ENCODE measurements at places on chromosomes 2 and 18. TPM values are rescaled to one million over a fixed set of nuclear protein-coding genes. Genes with fewer than 3 reads are reported as not detected.

- DNase-seq = no peak
These were observed 19.0 kb upstream of the SERTAD2 start for GRCh38 chr2:64672708-64673107.

Gene MAL
- total RNA-seq = not detected

DNA sequence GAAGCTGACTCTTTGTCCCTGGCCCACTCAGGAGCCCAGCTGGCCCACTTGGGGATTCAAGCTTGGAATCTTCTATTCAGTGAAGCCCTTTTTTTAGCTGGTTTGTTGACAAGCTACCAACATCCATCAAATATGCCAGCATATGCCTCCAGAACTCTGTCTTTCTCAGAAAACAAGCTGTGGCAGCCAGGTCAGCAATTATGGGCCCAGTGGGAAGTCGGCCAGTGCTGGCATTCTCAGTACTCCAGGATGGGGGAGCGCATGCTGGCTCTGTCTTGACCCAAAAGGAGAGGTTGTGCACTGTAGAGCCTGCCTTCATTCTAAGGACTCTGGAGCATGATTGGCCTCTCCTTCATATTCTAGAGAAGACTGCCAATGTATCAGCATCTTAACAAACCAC, 401.5 kb downstream of the CNTNAP5 start:
- no peak for DNase-seq

DNA sequence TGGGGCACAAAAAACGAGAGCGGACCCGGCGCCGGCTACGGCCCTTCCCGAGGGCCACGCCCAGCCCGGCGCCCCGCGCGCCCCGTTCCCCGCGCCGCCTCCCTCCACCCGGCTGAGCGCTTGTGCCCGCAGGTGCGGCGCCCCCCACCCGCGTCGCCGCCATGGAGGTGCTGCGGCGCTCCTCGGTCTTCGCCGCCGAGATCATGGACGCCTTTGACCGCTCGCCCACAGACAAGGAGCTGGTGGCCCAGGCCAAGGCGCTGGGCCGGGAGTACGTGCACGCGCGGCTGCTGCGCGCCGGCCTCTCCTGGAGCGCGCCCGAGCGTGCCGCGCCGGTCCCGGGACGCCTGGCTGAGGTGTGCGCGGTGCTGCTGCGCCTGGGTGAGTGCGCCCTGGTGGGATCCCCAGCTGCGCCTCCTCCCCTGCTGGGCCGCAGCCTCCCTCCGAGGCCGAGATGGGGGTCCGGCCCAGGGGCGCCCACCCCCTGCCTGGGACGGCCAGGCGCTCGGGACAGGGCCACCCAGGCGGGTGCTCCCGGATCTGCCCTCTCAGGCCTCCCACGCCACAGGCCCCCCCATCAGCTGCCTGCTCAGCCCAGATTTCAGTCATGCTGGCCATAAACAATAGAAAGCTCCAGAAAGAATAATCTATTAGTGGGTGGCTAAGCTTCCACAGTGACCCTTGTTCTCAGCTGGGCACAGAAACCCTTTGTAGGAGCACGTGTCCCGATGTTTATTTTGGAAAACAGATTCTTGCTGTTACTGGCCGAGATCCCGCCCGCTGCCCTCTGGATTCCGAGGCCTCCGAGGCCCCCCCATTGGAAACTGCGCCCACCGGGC, 997 bp downstream of the BOK start:
- DNase-seq = peak; percentile 48

- DNase-seq = no peak
These were observed 10.1 kb downstream of the ATAD2B start for GRCh38 chr2:23916727-23917405.

DNA sequence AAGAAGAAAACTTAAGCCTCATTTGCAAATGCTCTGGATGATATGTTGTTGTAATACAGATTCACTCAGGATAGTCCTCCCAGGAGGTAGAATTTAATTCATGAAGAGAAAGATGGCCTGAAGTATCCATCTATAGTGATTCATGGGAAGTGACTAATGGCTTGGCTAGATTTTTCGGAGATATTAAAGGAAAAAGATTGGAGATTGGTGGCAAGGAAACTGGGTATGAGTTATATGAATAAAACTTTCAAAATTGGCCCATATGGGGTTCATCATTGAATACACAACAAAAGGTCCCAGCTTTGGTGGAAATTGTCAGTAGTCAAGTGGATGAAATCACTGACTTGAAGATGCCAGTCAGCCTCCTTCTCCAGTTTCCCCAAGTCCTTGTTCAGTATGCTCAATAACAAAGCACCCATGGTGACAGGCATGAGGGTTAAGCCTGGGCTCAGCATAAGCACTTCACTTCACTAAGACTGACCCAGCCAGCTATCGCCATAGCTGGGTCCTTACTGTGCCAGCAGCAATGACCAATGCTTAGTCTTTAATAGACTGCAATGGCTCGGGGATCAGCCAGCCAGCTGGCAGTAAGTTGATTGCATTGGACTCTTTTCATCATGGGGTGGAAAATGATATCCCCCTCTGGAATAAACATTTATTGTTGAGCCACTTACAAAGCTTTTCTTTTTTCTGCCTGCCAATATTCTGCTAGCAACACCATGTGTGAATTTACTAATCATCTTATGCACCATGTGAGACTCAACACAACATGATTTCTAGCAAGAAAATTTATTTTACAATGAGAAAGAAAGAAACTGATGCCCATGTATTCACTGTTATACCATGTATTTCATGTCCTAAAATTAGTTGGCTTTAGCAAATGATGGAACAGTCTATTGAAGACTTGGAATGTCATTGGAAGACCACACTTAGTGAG, 176.6 kb upstream of the TACR1 start:
- DNase-seq = no peak

DNA sequence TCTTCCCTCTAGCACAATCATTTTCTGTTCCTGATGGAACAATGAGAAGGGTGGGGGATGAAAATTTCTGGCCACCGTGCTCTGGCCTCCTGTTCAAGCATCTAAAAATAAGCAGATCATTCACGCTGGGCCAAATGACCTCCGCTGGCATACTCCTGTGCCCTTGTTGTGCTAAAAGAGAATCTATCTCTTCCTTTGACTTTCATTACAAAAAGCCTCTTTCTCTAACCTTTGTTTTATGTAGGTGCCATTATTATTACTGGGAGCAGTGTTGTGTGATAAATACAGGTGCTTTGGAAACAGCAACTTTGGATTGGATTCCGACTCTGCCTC, 44.6 kb upstream of the B3GNT2 start:
- no peak for DNase-seq

Gene MYO1B
- 137 TPM for total RNA-seq

Gene AKAIN1
- total RNA-seq = not detected

Gene CNRIP1
- total RNA-seq = 25.1 TPM

GRCh38 chr2:79368116-79368630, 144.7 kb upstream of the CTNNA2 start:
- DNase-seq = no peak

Gene IRS1
- 33.2 TPM for total RNA-seq

DNA sequence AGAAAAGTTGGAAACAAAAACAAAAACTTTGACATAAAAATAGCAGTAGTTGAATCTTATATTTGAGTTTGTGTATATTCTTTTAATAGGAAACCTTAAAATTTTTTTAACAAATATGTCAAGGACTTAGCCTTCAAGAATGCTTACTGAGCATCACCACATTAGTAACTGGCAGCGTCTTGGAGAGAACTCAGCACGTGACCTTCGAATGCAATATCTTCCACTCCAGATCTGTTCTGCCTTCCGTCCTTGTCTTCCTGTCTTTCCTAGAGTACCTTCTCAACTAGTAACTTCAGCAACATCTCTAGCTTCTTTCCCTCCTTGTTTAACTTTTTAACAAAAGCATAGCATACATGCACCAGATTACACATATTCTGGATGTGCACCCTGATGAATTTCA, 972 bp downstream of the RSAD2 start:
- no peak for DNase-seq

Gene ILKAP
- 22.5 TPM for total RNA-seq

DNA sequence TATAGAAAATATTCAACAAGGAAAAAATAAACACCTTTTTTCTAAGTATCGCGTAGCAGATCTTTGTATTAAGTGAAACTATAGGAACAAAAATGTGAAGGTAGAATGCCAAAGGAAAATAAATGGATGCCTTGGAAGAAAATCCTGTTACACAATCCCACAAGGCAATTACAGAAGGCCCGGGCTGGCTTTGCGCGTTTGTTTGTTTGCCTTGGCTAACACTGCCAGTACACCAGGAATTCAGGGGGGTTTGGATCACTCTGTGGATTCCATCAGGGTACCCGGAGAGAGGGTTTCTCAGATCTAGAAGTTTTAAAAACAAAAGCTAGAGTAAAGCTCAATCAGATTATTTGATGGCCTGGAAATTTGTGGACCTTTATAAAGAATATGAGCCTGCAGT, 478.3 kb downstream of the FBXO15 start:
- no peak for DNase-seq

DNA sequence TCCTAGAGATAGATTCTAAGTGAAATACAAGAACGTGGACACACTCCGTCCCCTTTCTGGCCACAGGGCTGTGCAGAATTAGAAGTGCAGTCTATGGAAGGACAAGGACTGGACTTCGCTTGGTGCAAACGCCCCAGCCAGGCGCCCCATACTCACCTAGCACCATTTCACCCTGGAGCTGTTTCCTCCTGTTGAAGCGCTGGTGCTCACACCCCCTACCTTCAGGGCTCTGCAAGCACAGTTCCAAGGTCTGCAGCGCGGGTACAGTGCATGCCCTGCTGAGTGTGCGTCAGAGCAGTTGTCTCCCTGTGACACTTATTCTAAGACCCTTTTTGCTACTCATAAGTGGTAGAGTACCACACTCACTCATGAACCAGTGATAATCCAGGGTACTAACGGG, 3.0 kb downstream of the HPCAL1 start:
- peak; percentile 19 for DNase-seq

DNA sequence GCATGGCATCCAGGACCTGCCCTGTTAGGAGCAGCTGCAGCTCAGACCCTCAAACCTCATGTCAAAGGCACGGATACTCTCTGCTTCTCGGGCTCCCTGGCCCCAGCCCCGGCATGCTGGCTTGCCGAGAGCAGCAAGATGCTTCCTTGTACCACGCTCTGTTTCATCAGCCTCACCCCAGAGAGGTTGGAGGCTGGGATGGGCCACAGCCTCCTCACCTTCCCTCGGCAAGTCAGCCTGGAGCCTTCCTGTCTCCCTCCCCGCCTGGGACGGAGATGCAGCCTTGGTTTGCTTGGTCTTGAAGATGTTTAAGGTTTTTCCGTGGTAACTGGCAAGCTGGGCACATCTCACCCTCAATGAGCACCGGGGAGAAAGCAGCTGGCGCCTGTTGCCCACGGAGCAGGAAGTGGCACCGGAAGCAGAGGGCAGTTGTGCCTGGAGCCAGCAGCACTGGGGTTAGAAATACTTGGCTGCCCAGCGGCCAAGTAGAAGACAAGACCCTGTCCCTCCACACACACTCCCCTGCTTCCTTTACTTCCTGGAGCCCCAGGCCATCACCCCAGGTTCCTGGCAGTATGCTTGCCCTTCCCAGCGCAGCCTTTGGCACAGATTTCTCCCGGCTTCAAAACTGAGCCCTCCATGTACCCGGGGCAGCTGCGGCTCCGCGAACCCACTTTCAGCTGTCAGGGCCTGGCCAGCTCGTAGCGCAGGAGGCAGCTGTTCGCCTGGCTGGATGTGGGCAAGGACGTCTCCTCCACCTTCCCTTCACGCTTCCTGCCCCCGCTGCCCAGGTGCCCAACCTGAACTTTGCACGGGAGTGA, 17.4 kb downstream of the FBLN7 start:
- no peak for DNase-seq

Gene L3MBTL4
- total RNA-seq = not detected

DNA sequence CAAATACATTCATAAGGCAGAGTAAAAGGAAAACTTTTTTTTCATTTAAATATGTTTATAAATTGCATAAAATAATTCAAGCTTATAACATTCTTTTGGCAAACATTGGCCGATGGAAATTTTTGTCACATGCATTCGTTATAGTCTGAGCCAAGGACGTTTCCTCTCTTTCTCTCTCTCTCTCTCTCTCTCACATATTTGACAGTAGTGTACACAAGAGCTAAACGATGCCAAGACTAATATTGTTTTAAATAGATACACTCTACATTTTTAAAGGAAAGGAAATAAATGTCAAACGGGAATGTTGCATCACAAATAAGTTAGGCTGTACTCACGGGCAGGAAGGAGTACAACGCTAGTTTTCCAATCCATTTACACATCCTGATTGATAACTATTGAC, 251.1 kb upstream of the SMIM21 start:
- DNase-seq = no peak

Gene MAP3K20
- total RNA-seq = 136 TPM

- DNase-seq = no peak
These were observed 479.1 kb downstream of the ZEB2 start for GRCh38 chr2:144040834-144041233.

Gene LYG1
- total RNA-seq = 0.32 TPM

- DNase-seq = no peak
These were observed at the start of gene GPR148 for GRCh38 chr2:130728549-130729316. Gene GPR148, plus strand, starts transcription at chr2:130729070. Its CDS starts 82 bp downstream, at chr2:130729152.

All from fibroblast of villous mesenchyme (primary cell).